Stimulated activated naive CD4-positive, alpha-beta T cell treated with Interleukin-2 at 50 U/mL for 16 hours (primary cell): ENCODE measurements at places on chromosomes 13 and 19.

GRCh38 chr19:51621178-51621577 lies 9.0 kb downstream of the SIGLEC5 start:
- DNase-seq = no peak

GRCh38 chr13:38814331-38814730 lies 127.5 kb downstream of the FREM2 start:
- DNase-seq = no peak

GRCh38 chr13:28602580-28602979 lies 56.4 kb upstream of the POMP start:
- DNase-seq = no peak

GRCh38 chr13:67857581-67858310 lies 627.6 kb upstream of the PCDH9 start:
- no peak for DNase-seq

- DNase-seq = no peak
Observed at GRCh38 chr13:33806470-33807248, 11.3 kb upstream of the RFC3 start.

- peak; percentile 18 for DNase-seq
Observed at GRCh38 chr19:3274942-3275582, 50.6 kb downstream of the CELF5 start.
